ENCODE measurements at places on chromosomes 5 and 9.

DNA sequence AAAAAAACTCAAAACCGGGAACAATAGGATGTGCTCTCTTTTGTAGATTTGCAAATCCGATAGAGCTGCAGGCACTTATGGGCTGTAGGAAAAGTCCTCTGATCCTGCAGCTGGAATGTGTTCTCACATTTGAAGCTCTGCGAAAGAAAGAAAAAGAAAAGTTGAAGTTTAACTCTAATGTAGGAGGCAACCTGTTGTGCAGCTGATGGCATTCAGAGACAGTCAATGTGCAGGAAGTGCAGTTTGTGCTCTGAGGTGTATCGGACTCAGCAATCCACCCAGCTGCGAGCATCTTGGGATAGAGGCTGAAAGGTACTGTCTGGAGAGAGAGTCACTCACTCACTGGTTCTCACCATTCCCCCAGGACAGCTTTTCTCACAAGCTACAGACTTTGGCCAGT lies 339.2 kb downstream of the AGTPBP1 start:
- DNase-seq, result no peak

DNA sequence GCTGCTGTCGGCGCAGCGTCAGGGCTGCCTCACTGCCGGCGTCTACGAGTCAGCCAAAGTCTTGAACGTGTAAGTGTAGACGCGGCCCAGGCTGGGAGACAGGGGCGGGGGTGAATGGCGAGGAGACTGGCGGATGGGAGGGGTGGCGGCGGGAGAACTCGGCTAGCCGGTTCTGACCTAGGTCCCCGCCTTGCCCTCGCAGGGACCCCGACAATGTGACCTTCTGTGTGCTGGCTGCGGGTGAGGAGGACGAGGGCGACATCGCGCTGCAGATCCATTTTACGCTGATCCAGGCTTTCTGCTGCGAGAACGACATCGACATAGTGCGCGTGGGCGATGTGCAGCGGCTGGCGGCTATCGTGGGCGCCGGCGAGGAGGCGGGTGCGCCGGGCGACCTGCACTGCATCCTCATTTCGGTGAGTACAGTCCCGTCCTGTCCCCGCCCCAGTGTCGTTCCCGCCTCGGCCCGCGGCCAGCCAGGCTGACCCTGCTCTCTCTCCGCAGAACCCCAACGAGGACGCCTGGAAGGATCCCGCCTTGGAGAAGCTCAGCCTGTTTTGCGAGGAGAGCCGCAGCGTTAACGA lies 745 bp downstream of the GADD45G start:
- DNase-seq, result peak; percentile 7

- no peak for DNase-seq
Measured at GRCh38 chr9:127067603-127068220, 54.7 kb downstream of the ANGPTL2 start.

GRCh38 chr5:133252133-133252480 lies 200.3 kb downstream of the HSPA4 start:
- no peak for DNase-seq

DNA sequence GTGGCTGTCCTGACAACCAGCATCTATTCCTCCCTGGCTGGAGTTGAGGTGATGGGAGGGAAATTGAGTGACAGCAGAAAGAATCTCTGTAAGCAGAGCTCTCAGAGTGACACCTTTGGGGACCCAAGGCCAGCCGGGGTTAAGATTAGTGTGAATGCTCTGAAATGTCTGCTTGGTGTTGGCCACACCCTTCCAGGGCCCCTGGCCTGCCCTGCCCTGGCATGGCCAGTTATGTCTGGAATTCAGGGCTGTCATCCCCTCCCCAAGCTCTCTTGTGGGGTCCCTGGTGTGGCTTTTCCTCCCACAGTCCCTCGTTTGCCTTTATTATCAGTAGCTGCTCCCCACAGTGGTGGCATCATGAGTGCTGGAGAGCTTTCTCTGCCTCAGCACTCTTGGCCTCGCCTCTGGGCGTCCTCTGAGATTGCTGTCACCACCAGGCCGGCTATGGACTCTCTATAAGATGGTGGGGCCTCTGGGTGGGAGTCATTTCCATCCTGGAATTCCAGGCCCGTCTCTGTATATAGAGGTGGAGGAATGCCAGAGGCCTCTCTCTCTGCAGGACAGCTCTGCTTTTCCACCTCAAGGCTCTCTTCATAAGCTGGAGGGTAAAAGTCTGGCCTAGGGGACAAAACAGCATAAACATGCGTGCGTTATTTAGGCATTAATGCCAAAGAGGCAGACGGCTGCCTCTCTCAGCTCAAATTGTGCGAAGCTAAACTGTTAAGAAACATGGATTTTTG lies 3.6 kb downstream of the TMEM252 start:
- no peak for DNase-seq

DNA sequence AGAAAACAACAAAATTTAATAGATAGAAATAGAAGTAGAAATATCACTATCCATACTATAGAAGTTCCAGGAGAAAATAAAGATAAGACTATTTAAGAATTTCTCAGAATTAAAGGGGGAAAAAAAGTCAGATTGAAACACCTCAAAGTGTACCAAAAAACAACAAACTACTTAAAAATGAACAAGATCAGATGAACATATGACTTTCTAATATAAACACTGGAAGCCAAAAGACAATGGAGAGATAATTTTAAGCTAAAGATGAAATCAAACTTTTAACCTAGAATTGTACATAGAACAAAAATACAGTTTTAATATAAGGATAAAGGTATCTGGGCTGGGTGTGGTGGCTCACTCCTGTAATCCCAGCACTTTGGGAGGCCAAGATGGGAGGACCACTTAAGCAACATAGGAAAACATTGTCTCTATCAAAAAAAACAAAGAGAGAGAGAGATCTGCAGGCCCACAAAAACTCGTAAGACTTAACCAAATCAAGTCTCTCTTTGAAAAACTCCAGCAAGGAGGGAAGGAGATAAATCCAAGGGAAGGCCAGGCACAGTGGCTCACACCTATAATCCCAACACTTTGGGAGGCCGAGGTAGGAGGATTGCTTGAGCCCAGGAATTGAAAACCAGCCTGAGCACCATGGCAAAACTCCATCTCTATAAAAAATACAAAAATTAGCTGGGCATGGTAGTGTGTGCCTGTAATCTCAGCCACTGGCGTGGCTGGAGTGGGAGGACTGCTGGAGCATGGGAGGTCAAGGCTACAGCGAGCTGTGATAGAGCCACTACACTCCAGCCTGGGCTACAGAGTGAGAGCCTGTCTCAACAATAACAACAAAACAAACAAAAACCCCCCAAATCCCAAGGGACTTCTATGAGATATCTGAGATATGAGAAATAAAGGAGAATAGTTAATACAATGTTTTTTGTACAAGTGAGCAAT lies 32.4 kb downstream of the ABHD17B start:
- DNase-seq, result no peak

GRCh38 chr5:127072861-127073846 lies at the start of gene C5orf63:
C5orf63 (minus strand) TSS chr5:127073502; CDS start chr5:127058995, 14,507 bp downstream.
- DNase-seq, result no peak

GRCh38 chr5:60687927-60688720 lies 11.8 kb downstream of the DEPDC1B start:
- DNase-seq, result no peak

DNA sequence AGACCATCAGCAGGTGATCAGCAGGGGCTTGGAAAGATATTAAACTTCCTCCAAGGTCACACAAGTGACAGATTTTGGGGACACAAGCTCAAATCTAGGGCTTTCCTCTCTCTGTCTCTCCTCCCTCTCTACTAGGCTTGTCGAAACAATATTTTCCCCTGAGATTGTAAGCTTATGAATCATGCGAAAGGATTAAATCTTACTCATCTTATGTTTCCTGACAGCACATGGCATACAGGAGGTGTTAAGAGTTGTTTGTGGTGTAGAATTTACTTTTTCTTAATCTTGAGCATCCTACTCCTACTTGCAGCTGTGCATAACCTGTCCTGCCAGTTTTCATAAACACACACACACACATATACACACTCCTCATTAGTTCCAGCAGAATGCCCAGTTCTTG lies 186.3 kb downstream of the MARCHF11 start:
- DNase-seq, result no peak

DNA sequence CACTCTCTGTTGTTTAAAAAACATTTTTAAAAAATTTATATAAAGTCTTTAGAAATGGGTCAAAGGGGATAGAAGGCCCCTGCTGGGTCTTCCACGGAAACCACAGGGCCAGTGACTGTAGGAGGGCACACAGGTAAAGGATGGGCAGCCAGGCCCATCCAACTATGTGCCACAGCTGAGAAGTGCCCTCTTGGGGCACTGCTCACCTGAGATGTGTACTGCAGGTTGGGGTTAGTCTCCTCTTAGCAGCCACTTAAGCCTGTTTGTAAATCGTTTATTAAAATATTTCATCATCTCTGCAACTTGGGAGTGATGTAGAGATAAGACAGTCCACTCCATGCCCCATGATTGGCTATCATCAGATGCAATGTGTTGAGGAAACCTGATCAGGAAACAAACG lies 222.4 kb downstream of the DIRAS2 start:
- no peak for DNase-seq

- DNase-seq, result no peak
Measured at GRCh38 chr5:94057655-94058054, 316.3 kb upstream of the POU5F2 start.

GRCh38 chr9:97578846-97579245 lies 54.3 kb downstream of the TSTD2 start:
- no peak for DNase-seq

DNA sequence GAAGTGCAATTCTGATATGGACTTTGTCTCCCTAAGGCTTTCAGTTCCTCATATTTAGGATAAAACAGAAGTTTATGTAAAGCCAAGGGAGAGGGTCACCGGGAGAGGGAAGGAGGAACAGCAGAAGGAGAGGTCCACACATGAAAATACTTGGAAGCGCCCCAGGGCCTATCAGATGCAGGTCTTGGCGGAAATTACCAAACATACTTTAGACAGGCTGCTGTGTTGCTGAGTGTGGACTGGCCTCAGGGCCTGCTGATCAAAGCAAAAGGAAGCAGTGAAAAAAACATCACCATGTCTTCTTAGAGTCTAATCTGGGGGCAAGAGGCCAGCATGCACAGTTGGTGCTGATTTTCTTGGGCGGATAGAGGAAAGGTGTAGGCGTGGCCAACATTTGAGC lies 14.1 kb upstream of the NTRK2 start:
- DNase-seq, result no peak

GRCh38 chr5:112012104-112012503 lies 255.1 kb upstream of the NREP start:
- no peak for DNase-seq

DNA sequence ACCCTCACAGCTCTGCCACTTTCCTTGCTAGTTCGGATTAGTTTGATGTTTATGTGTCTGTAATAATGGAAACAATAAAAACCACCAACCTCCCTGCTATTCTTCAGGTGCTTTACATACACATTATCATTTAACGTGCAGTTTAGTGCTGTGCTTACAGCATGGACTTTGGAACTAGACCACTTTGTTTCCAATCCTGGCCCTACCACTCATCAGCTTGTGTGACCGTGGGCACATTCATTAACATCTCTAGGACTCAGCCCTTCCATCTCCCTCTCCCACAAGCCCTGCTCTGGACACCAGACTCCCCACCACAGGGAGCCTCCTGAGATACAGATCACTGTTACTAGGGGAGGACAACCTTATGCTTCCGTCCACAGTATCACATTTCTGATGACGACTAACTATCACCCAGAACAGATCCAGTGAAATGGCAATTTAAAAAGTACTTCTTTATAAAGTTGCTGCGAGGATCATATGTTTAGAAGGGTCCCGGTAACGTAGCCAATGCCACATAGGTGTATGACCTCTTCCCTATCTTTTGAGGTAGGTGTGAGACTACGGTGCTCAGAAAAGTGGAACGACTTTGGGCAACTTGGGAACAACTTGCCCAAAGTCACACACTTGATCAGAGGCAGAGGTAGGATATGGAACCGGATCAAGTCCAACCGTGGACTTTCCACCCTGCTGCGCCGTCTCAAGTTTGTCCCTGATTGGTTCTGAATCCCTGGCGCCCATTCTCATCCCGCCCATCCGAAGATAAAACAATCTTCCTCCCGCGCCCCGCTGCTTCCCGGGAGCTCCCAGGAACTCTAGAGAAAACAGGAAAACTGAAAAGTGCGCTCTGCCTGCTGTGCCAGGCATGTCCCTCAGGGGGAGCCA lies 132.4 kb upstream of the NIPBL start:
- no peak for DNase-seq

DNA sequence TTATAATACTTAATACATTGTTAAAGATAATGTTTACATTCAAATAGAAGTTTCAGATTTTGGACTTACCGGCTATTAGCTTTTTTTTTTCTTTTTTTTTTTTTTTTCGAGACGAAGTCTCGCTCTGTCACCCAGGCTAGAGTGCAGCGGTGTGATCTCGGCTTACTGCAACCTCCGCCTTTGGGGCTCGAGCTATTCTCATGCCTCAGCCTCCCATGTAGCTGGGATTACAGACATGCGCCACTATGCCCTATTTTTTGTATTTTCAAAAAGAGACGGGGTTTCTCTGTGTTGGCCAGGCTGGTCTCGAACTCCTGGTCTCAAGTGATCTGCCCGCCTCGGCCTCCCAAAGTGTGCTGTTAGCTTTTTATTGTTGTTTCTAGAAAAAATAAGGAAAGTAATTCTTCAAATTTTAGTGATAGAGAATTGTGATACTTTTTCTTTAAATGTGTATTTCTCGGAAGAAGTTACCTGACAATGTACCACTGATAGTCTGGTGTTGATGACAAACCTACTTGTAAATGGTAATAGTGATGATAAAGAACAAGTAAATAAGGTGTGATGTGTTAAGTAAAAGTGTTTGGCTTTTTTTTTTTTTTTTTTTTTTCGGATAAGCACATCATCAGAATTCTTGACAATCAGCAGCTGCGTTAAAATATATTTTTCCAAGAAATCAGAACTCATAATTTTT lies 2.7 kb downstream of the CDC42SE2 start:
- DNase-seq, result no peak
